ENCODE measurements at places on chromosomes 7 and 10.

GRCh38 chr10:79320316-79320715 is 27.0 kb upstream of the PPIF start:
- no peak for DNase-seq

DNA sequence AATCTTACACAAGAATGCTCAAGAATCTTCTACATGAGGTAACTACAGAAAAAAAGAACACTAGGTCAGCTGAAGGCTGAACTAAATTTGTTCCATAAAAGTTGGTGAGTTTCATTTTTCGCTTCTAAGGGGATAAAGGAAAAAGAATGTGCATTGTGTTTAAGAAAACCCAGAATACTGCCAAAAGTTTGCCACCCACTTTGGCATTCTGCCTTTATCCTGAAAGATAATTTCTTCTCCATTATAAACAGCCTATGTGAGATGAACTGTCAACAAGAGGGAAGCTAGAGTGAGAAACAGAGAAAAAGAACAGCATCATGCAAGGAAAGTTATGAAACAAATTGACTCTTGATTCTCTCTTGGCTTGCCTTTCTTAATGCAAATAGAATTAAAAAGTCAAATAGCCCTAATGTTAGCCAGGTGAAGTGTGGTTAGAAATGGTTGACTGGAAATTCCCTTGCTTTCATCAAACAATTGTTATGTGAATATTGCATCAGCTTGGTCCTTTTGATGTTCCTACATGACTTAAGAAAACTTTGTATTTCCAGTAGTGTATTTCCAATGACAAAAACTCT is 25.8 kb downstream of the STEAP1 start:
- DNase-seq = no peak

DNA sequence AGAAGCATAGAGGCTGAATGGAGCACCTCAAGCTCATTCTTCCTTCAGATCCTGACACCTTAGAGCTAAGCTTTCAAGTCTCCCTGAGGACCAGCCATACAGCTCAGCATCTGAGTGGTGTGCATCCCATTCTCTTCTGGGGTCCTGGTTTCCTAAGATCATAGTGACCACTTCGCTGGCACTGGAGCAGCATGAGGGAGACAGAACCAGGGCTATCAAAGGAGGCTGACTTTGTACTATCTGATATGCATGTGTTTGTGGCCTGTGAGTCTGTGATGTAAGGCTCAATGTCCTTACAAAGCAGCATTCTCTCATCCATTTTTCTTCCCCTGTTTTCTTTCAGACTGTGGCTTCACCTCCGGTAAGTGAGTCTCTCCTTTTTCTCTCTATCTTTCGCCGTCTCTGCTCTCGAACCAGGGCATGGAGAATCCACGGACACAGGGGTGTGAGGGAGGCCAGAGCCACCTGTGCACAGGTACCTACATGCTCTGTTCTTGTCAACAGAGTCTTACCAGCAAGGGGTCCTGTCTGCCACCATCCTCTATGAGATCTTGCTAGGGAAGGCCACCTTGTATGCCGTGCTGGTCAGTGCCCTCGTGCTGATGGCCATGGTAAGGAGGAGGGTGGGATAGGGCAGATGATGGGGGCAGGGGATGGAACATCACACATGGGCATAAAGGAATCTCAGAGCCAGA is 31.0 kb downstream of the PRSS2 start:
- no peak for DNase-seq

- DNase-seq = no peak
Measured at GRCh38 chr10:77898323-77899079, 28.1 kb downstream of the DLG5 start.

DNA sequence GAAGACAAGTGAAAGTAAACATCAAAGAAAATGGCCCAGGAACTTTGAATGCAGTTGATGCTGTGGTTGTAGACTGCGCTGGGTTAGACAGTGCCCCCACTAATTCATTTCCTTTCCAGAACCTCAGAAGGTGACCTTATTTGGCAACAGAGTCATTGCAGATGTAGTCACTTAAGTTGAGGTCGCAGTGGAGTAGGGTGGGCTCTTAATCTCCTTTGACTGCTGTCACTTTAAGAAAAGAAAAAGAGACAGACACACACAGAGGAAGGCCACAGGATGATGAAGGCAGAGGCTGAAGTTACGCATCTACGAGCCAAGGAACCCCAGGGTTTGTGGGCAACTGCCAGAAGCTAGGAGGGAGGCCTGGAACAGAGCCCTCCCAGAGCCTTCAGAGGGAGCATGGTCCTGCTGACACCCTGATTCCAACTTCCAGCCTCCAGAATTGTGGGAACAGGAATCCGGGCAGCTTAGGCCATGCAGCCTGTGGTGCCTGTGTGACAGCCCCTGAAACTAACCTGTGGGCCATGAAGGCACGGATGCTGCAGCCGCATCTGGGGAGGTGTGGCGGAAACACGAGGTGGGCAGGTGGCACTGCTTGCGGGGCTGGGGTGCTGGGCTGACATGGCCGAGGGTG is 107.6 kb downstream of the PRKAG2 start:
- no peak for DNase-seq

DNA sequence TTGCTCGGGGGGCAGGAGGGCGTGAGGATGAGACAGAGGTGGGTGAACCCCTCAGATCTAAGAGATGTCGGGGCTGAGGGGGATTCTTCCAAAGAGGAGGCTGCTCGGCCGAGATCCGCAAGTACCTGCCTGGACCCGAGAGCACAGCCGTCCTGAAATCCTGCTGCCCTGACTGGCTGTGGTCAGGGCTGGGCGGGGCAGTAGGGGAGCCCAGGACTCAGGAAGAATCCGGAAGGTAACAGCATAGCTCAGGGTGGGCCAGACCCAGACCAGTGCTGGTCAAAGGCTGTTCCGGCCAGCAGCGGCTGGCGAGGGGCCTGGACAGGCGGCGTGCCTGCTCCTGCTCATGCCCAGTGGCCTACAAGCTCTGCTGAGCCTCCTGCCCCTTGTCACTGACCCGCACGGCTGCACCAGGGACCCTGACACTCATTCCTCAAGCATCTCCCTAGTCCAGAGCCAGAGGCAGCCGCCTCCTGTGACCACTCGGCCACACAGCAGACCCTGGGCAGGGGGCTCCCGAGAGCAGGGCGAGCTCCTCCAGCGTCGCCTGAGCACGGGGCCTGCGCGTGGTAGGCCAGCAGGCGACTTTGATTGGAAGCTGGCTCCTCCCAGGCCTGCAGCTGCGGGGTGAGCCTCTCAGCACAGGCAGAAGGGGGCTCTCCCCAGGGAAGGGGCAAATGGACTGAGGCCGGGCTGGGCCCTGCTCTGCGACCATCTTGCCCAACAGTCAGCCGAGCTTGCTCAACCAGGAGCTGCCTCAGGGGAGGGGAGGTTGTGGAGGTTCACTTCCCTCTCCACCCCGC is 3.1 kb upstream of the ADAP1 start:
- DNase-seq = no peak

- DNase-seq = no peak
Measured at GRCh38 chr7:4416396-4417056, 265.6 kb upstream of the FOXK1 start.

DNA sequence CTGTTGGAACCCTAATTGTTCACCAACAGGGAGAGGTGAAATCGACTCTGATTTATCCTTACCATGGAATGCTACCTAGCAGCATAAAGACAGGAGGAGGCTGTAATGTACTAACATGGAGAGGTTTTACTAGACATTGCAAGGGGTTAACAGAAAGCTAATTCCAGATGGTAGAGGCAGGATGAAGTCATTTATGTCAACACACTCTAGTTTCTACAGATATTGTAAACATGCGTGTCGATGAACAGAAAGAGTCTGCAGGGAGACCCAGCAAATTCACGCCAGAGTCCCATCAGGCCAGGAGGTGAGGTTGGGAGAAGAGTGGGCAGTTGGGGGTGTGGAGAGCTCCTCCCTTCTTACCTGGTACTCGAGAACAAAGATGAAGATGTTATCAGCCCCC is 7.0 kb downstream of the NPC1L1 start:
- no peak for DNase-seq

DNA sequence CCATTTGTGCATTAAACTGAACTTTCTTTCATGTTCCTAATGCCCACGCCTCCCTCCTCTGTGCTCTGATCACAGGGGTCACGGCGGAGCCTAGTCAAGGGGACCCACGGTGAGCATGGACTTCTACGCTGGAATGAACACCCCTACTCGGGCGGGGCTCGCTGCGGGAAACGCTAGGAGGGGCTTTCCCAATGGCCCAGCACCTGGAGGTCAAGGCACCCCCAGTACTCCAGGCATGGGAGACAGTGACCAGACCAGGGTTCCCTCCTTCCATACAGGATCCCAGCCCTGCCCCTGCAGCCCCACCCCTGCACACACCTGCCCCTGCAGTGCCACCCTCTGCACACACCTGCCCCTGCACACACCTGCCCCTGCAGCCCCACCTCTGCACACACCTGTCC is 27.1 kb upstream of the NKX6-2 start:
- no peak for DNase-seq

DNA sequence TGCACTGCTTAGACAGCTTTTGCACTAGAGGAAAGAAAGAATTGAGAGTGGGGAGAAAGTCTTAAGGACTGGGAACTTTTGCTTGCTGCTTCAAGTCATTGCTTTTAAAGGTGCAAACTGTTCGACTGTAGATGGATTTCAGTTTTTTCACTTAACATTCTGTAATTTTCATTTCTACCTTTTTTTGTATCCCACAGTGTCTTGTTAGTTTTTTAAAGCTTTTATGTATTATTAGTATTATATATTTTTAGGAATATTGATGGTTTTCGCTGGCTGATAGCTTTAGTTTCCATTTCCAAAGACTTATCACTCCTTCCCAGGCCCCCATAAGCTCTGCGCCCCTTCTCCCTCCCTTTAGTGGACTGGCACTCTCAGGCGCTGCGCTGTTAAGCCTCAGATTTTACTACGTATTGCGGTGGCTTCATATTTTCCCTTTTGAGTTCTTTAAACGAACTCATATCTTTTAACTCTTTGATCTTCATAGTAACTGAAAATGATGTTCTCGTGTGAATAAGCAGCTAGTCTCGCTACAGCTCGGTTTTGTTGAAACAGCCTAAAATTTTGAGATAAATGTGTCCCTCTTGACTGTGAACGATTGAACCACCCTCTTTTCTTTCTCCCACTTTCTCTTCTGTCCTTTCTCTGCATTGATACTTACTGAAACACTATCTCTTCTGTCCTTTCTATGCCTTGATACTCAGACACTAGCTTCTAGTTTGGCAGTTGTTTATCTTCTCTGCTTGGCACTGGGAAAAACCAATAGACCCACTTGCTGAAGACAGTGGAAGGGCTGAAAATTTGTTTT is 2.5 kb upstream of the ETV1 start:
- DNase-seq = no peak
